ENCODE measurements at places on chromosomes 3 and 15.
A peak's percentile ranks its signal among the peaks of the same experiment; 100 is the strongest.

GRCh38 chr15:90008607-90009006, 7.5 kb downstream of the ZNF710 start:
- DNase-seq: no peak

GRCh38 chr3:112860898-112861297, 14.2 kb upstream of the CD200R1L start:
- no peak for DNase-seq

DNA sequence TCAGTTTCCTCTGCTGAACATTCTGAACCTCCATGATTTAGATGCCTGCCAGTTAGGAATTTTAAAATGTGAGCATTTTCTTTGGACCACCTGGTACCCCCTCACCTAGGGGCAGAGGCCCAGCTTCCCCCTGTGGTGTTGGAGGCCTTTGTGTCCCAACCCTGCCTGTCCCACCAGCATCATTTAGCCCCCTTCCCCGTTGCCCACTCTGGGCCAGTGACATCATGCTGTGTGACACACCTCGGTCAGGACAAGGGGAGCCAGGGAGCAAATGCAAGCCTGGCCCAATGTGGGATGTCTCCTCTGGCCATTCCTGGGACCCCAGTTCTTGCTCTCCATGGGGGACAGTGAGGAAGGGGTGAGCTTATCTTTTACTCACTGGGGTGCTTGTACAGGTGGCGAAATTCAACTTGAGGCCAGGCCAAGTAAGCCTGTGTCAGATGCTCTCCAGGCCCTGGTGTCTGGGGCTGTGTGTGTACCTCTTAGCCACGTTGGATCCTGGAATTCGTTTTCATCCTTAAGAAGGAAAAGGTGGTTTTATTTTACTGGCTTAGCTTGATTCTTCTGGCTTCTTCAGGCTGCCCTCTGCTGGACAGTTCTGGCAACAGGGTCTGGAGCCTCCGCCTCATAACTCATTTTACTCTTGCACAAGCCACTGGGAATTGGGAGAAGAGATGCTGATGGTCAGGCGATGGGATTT, 49.7 kb upstream of the MYZAP start:
- DNase-seq: peak; percentile 53

- no peak for DNase-seq
Observed at GRCh38 chr15:96303503-96304056, 26.9 kb upstream of the NR2F2 start.

- DNase-seq: no peak
Observed at GRCh38 chr3:40358454-40358853, 28.5 kb upstream of the ENTPD3 start.

DNA sequence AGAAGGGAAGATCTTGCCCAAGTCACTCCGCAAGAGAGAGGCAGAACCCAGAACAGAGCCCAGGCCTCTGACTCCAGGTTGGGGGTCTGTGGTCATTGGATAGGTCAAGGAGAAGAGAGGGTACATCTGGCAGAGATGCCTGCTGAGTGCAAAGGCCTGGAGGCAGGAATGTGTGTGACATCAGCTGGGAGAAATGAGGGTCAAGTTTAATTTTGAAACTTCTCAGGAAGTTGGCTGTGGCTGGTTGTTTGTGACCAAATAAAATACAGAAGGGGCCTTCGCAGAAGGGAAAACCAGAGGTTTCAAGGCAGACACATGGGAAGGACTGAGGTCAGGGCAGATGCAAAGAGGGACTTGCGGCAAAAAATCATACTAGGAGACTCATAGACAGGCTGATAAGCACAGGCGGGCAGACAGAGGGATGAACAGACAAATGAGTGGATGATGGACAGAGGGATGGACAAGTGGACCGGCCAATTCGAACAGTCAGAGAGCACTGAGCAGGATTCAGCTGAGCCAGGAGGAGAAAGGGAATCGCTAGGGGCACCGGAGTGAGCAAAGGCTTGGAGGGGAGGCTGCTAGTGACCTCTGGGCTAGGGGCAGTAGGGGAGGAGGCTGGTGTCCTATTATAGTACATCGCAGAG, 28.8 kb upstream of the CACNA2D2 start:
- no peak for DNase-seq

DNA sequence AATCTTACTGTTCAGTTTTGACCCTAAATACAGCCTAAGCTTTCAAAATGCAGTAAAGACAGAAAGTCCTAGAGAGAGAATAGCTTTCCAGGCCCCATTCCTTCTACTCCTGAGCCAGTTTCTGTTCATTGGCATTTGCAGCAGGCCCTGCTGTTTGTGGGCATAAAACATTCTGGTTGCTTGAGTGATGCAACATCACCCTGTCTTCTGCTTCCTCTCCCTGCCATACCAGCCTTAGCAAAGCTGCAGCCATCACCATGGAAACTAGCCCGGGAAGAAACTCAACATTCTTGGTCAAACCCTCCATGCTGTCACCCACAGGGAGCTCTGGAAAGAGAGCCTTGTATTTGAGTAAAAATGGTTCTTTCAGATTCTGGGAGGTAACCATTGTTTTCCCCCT, 325.7 kb downstream of the MAGI1 start:
- no peak for DNase-seq

DNA sequence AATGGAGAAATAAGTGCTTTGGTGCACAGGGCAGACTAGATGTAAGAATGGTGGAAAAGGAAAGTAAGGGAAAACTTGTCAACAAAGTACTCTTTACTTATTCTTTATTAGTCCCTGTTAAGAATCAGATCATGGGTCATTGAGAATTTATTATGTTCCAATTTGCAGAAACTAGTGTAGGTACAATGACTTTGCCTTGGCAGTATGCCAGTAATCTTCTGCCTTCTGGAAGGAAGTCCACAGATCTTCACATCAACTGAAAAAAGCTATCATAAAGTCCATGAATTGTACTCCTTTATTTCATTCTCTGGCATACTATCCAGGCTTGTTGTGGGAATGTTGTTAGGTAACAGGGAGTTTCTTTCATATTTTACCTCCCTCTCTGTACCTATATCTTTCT, 88.2 kb upstream of the FLNB start:
- no peak for DNase-seq

DNA sequence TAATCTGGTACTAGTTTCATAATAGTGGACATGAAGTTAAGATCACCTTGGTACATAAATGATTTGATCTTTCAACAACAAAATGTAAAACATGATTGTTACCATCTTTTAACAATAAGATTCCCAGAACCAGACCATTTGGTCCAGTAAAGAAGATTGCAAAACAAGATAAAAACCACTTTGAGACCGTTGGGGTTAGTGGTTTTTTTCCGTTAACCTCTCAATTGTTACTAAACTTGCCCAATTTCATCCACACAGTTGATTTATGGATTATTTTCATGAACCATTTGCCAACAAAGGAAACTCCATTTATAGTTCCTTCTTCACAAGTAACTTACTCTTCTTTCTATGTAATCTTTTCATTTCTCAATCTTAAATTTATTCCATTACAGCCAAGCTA, 53.8 kb downstream of the ATP8B4 start:
- DNase-seq: no peak

DNA sequence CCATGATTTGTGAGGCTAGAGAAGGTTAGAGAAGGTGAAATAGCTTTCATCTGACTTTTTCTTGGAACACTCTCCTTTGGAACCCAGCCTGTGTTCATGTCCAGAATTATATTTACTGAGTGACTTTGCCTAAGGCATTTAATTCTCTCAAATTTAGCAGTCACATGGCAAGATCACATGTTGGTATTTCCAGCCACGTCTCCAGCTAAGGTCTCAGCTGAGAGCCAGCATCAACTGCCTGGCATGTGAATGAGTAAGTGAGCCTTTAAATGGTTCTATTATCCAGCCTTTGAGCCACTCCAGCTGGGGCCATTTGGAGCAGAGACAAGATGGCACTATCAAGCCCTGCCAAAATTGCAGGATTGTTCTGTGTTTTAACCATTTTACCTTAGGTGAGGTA, 130.2 kb upstream of the SGO1 start:
- DNase-seq: no peak

DNA sequence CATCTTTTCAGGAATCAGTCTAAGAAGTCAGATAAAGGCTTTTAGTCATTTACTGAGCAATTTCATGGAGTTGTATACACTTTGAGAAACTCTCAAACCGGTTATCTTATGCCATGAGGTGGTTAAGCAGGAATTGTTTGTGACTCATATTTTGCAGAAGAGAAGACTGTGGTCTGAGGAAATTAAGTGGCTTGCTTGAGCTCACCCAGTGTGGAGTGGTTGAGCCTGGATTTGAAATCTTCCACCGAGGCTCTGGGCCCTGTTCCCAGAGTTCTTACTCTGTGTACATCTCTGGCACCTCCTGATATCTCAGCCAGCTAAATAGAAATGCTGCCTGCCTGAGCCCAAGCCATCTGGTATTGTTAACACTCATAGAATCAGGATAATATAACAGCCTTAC, 37.8 kb upstream of the BCL6 start:
- DNase-seq: no peak

DNA sequence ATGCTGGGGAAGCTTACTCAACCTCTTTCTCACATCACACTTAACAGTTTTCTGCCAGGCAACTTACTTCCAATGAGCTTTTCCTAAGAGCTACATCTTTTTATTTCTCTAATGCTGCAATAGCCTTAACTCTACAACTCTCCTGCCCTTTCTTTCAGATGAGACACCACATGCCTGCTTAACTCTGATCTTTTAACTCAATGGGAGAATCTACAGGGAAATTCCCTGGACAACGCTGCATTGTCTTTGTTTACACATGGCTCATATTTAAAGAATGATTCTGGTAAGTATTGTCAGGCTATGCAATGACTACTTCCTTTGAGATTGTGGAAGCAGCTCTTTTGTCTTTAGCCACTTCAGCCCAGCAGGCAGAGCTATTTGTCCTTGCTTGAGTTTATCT, 353.1 kb upstream of the BCHE start:
- DNase-seq: no peak

- DNase-seq: no peak
Observed at GRCh38 chr3:85524104-85524503, 565.3 kb downstream of the CADM2 start.

GRCh38 chr3:160973067-160973809, 131.9 kb downstream of the B3GALNT1 start:
- no peak for DNase-seq

DNA sequence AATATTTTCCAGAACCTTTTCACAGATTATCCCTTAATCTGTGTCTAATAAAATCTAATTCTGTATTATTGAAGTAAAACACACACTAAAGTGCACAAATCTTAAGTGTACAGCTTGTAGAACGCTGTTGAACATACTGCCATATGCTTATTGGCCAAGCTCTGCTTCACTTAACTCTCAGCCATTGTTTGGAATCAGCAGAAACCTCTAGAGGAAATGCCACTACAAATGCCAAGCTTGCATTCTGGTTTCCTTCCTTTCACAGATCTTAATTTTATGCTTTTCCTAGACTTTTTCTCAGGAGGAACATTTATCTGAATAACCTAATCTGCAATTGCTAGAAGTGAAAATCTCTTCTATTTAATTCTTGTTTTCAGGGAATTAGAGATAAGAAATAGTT, 10.1 kb downstream of the MNS1 start:
- no peak for DNase-seq

DNA sequence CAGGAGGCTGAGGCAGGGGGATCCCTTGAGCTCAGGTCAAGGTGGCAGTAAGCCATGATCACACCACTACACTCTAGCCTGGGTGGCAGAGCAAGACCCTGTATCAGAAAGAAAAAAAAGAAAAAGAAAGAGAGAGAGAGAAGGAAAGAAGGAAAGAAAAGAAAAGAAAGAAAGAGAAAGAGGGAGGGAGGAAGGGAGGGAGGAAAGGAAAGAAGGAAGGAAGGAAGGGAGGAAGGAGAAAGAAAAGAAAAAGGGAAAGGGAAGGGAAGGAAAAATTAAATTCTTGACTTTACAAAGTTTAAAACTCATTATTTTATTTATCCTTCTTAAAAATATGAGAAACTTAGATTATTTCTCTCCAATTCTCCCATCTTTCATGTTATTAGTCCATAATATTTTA, 17.1 kb upstream of the IDH2 start:
- no peak for DNase-seq

DNA sequence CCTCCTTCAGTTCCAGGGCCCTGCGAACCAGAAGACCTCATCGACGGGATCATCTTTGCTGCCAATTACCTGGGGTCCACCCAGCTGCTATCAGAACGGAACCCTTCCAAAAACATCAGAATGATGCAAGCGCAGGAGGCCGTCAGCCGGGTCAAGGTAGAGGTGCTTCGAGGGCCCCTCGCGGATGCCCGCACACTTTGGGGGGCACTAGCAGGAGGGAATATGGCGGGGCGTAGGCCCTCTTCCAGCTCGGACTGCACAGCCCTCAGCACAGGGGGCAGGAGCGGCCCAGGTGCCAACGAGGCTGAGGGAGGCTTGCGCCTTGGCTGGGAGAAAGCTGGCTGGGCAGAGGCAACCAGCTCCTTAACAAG, 176.6 kb downstream of the NSMCE3 start:
- no peak for DNase-seq

DNA sequence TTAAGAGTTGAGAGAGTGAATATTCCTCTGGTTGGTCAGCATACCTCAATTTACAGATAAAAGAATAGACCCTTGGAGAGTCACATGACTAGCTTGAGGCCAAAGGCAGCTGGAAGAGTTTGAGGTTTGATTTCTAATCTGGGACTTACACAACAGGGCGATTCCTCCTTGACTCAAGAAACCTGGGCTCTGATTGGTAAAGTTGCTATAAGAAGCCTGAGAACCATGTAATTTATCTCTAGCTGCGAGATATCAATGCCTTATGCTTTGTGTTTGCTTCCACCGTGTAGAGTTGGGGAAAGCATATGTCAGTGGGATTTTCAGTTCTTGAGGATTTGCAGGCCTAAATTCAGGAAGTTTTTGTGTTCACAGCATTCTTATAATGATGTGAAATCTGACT, 206.0 kb downstream of the KLHL25 start:
- no peak for DNase-seq

DNA sequence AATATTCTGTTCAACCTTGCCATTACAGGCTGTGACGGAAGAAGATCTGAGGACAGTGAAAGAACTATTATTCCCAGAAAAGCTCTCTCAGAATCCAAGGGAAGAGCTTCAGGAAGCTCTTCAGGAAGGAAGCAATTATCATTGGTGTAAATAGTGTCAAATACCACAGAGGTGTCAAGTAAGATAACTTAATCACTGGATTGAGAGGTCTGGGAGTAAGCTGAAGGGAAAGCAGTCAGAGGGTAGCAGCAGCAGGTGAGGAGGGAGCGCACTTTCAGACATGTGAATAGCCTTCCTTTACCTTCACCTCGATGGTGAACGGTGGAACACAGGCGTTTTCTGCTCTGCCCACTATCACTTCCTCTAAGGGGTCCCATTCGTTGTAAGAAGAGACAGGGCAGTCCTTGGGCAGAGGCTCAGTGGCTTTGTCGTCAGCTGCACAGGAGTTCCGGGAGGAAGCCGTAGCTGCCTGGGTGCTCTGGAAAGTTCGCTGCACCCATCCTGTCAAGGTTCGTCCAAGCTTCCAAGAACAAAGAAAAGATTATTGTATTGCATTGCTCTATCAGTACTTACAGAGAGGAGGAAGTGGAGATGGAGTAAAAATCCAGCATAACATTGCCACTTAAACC, 1.9 kb downstream of the GATM start:
- no peak for DNase-seq
